ENCODE measurements at places on chromosomes 13 and 19. TPM values are rescaled to one million over a fixed set of nuclear protein-coding genes. Genes with fewer than 3 reads are reported as not detected.

Gene ZNF135
- 5.3 TPM for total RNA-seq

Gene ZNF507
- total RNA-seq = 12.1 TPM

Gene CGB2
- total RNA-seq = not detected

Gene NCCRP1
- total RNA-seq = not detected

Gene SPRED3
- 2.1 TPM for total RNA-seq

Gene CACNG7
- total RNA-seq = 9.0 TPM

Gene REEP6
- total RNA-seq = 5.0 TPM

Gene ZNF613
- 1.7 TPM for total RNA-seq

Gene OVOL3
- total RNA-seq = not detected

Gene ZNF471
- total RNA-seq = 10.0 TPM

Gene ZSCAN1
- not detected for total RNA-seq

Gene LIM2
- total RNA-seq = not detected

Gene MAP4K1
- total RNA-seq = not detected

Gene COMP
- total RNA-seq = 0.10 TPM

Gene ANKLE1
- 0.12 TPM for total RNA-seq

Gene ATCAY
- not detected for total RNA-seq

Gene TJP3
- not detected for total RNA-seq

Gene IRGC
- total RNA-seq = not detected

Gene CXCL17
- total RNA-seq = not detected

Gene ATP1A3
- 0.05 TPM for total RNA-seq

Gene TMTC4
- total RNA-seq = 6.2 TPM

Gene GARIN5A
- total RNA-seq = 1.7 TPM

Gene PINLYP
- total RNA-seq = 1.4 TPM

Gene VSTM2B
- not detected for total RNA-seq

Gene C13orf42
- total RNA-seq = not detected

Gene DNAAF3
- 0.34 TPM for total RNA-seq

Gene FFAR1
- not detected for total RNA-seq

Gene NPAS1
- total RNA-seq = 9.2 TPM

Gene SLITRK5
- total RNA-seq = not detected

Gene UHRF1
- 3.1 TPM for total RNA-seq

Gene PSG7
- total RNA-seq = not detected

Gene RELB
- 6.8 TPM for total RNA-seq

Gene ZNF69
- total RNA-seq = 3.8 TPM

Gene CA11
- total RNA-seq = 2.5 TPM

Gene LGALS14
- total RNA-seq = not detected

Gene CARS2
- total RNA-seq = 25.7 TPM

Gene BRCA2
- 1.8 TPM for total RNA-seq

Gene PCSK4
- 0.19 TPM for total RNA-seq

Gene HCST
- total RNA-seq = not detected

Gene UPF3A
- total RNA-seq = 15.8 TPM

Gene OSCAR
- total RNA-seq = not detected

Gene IZUMO4
- 1.3 TPM for total RNA-seq

Gene A1BG
- total RNA-seq = 24.8 TPM

Gene SAE1
- total RNA-seq = 53.4 TPM

Gene ACER1
- total RNA-seq = not detected

Gene POU4F1
- total RNA-seq = not detected

Gene ACOD1
- total RNA-seq = not detected

Gene FLT3LG
- total RNA-seq = 3.9 TPM

Gene DLL3
- 0.68 TPM for total RNA-seq

Gene ZNF506
- total RNA-seq = 12.8 TPM

Gene ZNF549
- 5.0 TPM for total RNA-seq

Gene SLITRK6
- not detected for total RNA-seq

Gene DHDH
- total RNA-seq = not detected

Gene CCDC70
- total RNA-seq = not detected
